ENCODE measurements at places on chromosomes 4 and X.

DNA sequence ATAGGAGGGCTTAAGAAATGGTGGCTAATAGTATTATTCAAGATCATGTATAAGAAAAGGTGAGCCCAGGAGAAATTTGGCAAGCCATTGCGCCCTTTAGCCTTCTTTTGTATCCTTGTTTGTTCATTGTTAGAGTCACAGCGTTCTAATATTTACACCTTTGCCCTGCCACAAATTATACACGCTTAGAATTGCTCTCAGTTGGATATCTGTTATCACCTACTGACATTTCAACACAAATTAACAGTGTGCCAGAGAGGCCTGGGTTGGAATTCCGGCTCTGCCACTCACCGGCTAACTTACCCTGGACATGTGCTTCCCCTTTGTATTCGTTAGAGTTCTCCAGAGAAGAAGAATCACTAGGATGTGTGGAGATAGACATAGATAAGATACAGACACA lies 148.7 kb upstream of the KIT start:
- no peak for DNase-seq

GRCh38 chr4:111556851-111557250 lies 588.4 kb upstream of the FAM241A start:
- no peak for DNase-seq

GRCh38 chr4:24471486-24472160 lies 112.7 kb downstream of the DHX15 start:
- no peak for DNase-seq

- DNase-seq = no peak
These were observed 120.5 kb upstream of the WDR1 start for GRCh38 chr4:10237131-10237530.

DNA sequence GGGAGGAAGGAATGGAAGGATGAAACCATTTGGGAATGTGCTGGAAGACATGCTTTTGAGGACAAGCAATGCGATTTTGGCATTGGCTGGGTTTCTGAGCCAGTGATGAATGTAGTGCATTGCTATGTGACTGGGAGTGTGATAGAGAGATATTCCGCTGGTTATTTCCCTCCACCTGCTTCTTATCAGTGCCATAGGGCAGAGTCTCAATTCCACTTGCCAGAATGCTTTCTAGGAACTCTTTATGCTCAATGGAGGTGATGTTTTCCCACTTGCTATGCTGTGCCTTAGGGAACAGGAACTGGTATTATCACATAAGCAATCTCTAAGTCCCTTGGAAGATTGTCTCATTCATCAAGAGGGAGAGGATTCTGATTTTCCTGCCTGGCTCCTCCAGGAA lies 28.0 kb downstream of the TBL1X start:
- no peak for DNase-seq

DNA sequence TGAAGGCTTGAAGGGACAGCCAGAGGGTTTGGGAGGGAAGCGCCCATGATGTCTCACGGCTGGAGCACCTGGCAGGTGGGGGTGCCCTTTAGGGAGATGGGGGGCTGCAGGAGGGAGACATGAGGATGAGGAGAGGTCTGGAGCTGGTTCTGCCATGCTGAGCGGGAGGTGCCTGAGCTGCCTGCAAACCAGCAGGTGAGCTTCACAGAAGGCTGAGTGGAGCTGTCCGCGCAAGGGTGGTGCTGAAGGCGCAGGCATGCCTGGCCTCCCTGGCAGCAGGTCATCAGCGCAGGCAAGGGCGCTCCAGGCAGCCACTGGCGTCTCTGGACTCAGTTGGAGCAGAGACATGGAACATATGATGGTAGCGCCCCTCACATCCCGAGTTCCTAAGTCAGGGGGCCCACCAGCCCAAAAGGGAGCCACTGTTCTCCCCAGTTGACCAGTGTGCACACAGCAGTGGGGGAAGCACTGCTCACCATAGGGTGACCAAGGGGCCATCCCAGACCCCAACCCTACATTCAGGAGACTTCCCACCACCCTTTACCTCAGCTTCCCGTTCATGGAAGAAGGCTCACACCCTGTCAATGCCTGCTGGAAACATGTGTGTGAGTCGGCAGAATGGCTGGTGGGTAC lies 25.8 kb downstream of the ADRA2C start:
- DNase-seq = no peak

DNA sequence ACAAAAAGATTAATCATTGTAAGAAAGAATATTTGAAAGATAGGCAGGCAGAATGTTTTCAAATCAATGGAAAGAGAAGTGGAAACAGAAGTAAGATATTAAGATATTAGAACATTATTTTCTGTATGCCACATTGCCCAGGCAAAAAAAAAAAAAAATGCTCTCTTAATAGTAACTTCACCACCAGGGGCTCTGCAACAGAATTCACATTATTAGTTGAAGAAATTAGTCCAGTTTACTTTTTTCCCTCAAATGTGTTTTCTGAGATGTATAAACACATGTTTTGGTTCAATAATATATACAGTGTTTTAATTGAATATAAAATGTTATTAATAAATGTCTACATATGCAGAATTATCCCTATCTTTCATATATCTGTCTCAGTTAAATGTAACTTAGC lies 78.0 kb upstream of the ADAD1 start:
- DNase-seq = no peak

DNA sequence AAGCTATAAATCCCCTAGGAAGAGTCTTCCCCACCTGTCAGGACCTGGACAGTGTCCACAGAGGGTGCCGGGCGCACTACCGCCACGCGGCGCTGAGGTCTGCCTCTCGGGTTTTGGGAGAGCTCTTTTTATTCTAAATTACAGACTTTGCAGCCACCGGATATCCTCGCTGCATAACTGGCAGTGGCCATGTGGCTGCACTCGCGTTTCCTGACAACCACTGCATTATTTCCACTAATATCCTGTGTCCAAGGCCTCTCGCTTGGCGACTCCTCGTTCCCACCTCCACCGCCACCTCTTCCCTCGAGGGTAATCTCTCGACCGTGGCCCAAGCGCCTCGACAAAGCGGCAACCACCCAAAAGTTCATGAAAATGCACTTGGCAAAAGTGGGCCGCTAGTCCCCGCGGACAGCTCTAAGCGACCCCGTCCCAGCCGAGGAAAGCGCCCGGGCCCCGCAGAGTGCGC lies 512 bp upstream of the TMEM131L start:
- DNase-seq = no peak

DNA sequence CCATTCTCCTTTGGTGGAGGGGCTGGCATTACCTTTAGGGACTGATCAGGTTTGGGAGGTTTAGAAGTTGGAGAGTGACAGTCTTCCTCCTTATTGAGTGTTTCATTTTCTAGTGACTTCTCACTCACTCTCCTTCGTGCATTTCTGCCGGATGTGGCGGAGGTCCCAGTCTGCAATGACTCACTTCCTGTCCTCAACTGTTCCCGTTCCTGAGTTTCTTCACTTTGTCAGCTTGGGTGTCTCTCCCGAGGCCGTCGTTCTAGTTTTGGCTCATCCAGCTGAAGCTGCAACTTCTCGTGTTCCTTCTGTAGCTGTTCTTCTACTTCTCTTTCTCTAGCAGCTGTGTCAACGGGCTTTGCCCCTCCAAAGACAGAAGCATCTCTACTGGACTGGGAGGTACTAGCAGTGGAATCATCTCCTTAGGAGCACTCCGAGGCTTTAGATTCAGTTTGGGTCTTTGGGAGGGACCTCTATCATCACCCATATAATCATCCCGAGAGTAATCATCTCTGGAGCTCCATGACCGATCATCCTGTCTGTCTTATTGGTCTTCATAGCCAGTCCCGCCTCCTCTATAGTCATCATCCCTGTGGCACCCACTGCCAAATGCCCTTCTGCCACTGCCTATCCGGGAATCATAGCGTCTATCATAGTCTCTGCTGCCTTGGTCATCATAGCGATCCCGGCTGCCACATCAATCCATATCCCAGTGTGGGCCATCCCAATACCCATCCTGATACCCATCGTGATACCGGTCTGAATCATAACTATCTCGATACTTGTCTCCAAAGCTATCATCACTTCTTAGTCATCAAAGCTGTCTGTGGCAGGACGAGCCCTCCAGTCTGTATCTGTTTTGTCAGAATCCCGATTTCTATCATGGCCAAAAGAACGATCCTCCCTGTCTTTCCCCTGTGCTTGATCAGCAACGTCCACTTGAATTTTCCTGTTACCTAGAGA lies 35.3 kb upstream of the VSIG4 start:
- DNase-seq = peak; percentile 12

- no peak for DNase-seq
These were observed 116.3 kb downstream of the DMD start for GRCh38 chrX:33095079-33095478.

GRCh38 chr4:52760256-52760655 lies 9.0 kb upstream of the ERVMER34-1 start:
- no peak for DNase-seq

GRCh38 chrX:138128027-138128671 lies 562.2 kb downstream of the ZIC3 start:
- DNase-seq = no peak

DNA sequence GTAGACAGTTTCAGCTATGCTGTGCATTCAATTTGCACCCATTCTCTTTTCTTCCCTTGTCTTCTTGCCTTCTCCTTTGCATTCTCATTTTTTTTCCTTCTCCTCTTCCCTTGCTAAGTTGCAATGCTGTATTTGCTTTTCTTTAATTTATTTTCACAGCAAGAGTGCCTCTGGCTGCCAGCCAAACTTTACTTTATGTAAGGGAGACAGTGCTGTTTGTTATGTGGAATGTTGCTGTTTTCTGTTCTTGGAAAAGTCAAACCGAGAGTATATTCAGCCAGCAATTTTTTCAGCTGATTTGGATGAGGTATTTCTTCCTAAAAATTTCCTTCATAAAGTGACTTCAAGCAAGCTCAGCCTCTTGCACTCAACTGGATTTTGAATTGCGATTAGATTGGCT lies 1293.4 kb downstream of the ARAP2 start:
- DNase-seq = no peak

GRCh38 chr4:110106931-110107296 lies 91.5 kb downstream of the ELOVL6 start:
- no peak for DNase-seq

DNA sequence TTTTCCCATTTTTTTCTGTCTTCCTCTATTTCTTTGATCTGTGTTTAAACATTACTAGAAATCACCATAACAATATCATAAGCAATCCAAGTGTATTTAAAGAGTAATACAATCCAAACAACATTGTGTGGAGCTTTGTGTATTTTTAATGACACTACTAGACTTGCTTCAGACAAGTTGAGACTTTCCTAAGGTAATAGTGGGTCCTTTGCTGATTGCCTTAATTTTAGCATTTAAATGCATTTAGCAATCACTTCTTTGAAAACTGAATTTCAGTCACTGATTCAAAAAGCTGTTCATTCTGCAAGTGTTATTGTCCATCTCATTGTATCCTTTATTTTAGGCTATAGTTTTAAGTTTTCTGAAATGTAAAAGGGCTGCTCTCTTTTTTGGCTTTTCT lies 804.8 kb downstream of the ADGRL3 start:
- no peak for DNase-seq

DNA sequence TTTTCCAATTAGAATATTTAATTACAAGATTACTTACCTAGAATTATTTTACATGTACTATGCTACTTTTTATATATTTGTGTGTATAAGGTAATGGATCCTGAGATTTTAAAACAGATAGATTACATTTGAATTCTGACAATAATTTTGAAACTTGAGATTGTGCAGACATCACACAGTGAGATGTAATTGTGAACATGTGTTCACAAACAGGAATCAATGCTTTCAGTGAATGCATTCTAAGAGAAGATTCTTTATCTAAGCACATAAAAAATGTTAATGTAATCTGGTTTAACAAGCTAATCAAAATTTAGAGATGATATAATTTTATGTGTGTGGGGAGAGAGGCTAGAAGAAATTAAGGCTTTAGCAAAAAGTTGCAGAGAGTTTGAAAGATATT lies 1925.5 kb downstream of the ARAP2 start:
- no peak for DNase-seq

DNA sequence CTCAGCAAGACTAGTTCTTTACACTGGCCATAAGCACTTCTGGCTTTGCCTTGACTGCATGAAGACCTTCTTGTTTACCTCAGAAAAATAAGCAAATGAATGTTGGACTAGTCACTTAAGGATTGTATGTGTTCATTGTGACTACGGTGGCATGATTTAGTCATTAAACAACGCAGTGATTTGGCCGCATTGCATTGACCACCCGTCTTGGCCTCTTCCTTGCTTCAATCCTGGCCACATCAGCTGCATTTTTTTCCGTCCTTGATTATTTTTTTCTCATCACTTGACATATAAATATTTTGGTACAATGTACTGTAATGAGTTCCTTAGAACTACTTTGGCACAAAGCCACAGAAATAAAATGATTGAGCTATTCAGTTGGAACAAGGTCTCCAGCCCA lies 656.2 kb downstream of the RAB28 start:
- no peak for DNase-seq

DNA sequence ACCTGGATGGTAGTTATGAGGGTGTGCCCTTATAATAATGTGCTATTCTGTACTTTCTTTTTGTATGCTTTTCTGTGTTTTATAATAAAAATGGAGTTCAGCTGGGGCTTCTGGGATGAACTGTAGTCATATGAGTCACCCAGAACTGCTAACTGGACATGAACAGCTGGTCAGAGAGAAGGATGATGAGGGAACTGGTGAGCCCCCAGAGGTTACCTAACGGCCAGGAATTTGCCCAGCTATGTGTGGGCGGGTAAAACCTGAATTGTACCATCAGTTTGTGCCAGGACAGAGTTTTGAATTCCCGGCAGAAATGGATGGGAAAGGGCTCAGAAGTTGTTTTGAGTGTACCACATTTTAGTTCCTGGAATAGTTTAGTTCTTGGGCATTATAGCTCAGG lies 138.0 kb upstream of the USP9X start:
- DNase-seq = no peak

- DNase-seq = no peak
These were observed 35.7 kb downstream of the LCORL start for GRCh38 chr4:17985832-17986231.

- DNase-seq = no peak
These were observed 650.8 kb upstream of the FAM241A start for GRCh38 chr4:111494471-111494870.

DNA sequence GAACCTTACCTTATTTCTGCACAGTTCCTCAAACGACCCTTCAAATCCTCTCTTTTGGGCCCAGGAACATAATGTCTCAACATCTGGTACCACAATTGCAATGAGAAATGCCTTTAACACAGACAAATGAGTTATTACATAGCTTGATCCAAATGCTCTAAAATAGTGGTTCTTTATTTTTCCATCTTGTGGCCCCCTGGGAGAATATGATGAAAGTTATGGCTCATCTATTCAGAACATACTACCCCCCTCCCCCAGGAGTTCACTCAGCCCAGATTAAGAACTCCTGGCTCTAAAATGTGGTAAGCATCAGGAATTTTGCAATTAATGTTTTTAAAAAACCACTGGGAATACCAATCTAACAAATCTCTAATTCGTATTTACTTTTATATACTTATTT lies 23.9 kb upstream of the CENPU start:
- DNase-seq = no peak

- DNase-seq = peak; percentile 77
These were observed 44.7 kb downstream of the PRPS1 start for GRCh38 chrX:107672955-107673378.

DNA sequence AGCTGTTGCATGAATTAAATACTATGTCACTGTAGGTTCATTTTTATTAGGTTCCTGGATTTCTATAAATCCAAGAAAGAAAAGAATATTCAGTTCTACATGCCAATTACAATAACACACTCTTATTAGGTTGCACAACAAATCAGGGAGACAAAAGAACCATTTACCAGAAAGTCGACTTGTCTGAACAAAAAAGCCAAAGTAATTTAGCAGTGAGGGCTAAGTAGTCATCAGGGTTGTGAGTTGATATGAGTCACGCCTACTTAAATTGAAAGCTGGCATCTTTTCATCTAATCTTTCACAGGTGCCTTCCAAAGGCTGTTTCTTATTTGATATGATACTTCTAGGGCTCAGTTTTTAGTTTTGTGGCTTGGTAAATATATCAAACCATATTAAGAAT lies 25.4 kb upstream of the GNRHR start:
- DNase-seq = no peak

Data from activated T-helper 1 cell treated with Interleukin-2 at 50 U/mL for 16 hours (primary cell).